Sciatic nerve (tissue), 2 donors: ENCODE measurements at places on chromosomes 1 and 21. TPM values are rescaled to one million over a fixed set of nuclear protein-coding genes. Genes with fewer than 3 reads are reported as not detected.
A peak's percentile ranks its signal among the peaks of the same experiment; 100 is the strongest.

The FCER1G gene
- 43.9 TPM for total RNA-seq

The C1orf21 gene
- 81.0 TPM for total RNA-seq

The OR10J1 gene
- total RNA-seq, result not detected

The NKAIN1 gene
- total RNA-seq, result 0.13 TPM

The TMCO1 gene
- total RNA-seq, result 55.1 TPM

GRCh38 chr1:151492120-151492519 is 19.1 kb upstream of the CGN start:
- DNase-seq, result no peak

- no peak for DNase-seq
Measured at GRCh38 chr1:158998037-158998780, 11.5 kb upstream of the IFI16 start.

GRCh38 chr1:28028873-28029654 is 59.3 kb downstream of the EYA3 start:
- no peak for DNase-seq

DNA sequence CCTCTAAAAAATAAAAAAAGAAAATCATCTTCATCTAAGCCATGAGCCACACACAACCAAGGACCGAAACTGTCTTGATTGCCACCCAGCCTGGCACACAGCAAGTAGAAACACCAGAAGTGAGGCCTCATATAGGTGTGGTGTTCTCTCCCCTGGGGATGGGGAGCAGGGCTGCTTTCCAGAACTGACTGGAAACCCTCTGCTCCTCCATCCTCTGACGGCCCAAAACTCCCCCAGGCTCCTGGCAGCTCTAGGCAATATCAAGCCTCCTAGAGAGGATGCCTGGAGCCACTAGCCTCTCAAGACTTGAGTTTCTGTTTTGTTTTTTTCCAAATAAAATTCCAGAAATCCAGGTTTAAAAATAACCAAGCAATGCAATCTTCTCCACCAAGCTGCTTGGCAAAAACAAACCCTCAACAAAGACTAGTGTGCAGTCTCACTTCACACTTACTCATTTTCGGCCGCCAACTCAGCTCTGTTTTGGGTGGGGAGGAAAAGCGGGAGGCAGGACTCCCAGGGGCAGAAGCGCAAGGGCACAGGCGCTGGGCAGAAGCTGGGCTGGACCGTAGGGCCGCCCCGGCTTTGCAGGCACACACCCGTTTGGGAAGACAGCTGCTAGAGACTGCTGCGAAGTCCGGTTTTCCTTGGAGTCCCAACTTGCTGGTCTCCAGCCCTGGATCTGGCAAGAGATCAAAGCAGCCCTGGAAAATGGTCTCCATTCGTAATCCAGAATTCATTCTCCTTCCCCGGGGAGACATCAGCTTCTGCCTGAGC is 78.2 kb upstream of the CAPZB start:
- peak; percentile 73 for DNase-seq

DNA sequence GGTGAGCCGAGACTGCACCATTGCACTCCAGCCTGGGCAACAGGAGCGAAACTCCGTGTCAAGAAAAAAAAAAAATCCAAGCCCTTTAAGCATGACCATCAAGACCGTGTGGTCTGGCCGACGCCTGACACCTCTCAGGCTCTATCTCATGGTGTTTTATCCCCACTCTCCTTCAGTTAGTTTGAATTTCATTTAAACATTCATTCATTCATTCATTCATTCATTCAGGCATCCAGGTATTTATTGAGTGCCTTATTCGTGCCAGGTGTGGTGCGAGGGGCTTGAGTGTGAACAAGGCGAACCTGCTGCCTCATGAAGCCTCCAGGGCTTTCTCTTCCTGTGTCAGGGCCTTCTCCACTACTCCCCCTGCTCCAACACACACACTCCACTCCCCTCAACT is 22.6 kb upstream of the OPRD1 start:
- DNase-seq, result no peak

DNA sequence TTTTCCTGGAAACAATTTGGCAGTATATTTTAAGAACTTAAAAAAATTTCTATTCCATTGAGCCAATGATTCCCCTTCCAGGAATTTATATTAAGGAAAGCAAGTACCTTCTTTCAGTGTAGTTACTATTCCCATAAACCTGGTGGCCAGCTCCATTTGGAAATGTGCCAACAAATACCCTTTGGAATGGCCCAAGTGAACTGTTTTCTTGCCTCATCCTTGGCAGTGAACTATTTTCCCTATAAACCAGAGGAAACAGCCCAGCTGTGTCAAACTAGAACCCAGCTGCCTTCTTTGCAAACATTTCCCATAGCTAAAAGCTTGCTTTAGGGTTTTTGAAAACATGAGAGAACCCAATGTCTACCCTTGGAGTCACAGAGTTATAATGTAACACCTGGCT is 496.9 kb downstream of the NEGR1 start:
- DNase-seq, result no peak

DNA sequence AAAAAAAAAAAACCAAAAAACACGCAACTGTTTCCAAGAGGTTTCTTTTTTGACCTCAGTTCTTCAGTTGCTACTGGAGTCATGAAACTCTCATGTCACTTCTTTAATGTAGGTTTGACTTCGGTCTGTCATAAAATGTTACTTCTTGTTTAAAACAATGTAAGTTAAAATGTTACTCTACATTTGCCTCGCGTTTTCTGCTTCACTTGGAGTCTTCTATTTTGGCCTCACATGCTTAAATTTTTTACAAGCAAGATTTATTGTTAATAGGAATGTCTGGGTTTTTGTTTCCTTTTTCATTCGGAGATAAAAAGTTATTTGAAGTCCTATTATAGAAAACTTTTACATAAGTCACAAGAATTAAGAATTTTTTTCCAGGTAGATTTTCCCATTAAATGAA is 880.2 kb downstream of the LTN1 start:
- DNase-seq, result no peak

GRCh38 chr1:113405573-113405972 is 15.3 kb downstream of the MAGI3 start:
- DNase-seq, result no peak

GRCh38 chr1:202247837-202248795 is 54.5 kb downstream of the LGR6 start:
- no peak for DNase-seq
